Cerebellum (tissue), 4 donors: ENCODE measurements at places on chromosomes 16 and 17. TPM values are rescaled to one million over a fixed set of nuclear protein-coding genes. Genes with fewer than 3 reads are reported as not detected.

DNA sequence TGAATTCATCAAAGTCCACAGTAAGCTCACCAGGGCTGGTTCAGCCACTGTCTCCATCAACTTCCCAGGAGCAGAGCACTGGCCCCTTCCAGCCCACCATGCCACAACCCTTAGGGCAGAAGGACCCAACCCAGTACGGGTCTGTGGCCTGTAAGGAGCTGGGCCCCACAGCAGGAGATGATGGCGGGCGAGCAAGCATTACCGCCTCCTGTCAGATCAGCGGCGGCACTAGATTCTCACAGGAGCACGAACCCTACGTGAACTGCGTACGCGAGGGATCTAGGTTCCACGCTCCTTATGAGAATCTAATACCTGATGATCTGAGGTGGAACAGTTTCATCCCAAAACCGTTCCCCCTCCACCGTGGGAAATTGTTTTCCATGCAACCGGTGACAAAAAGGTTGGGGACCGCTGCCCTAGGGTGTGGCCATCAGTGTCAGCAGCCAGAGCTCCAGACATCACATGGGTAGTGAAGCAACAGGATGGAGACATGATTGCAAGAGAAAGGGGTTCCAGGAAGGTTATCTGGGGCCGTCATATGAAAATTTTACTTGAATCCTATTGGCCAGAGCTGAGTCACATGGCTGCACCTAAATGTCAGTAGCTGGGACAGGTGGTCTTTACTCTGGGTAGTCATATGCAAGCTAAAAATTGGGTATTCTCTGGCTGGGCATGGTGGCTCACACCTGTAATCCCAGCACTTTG is 12.4 kb upstream of the SLC25A19 start:
- DNase-seq, result no peak

GRCh38 chr16:64061621-64062020 is 1060.2 kb downstream of the CDH11 start:
- DNase-seq, result no peak

- no peak for DNase-seq
These were observed 20.8 kb downstream of the SRP68 start for GRCh38 chr17:76051561-76051960.

- peak; percentile 57 for DNase-seq
These were observed 28.7 kb upstream of the MILR1 start for GRCh38 chr17:64420143-64420670.

DNA sequence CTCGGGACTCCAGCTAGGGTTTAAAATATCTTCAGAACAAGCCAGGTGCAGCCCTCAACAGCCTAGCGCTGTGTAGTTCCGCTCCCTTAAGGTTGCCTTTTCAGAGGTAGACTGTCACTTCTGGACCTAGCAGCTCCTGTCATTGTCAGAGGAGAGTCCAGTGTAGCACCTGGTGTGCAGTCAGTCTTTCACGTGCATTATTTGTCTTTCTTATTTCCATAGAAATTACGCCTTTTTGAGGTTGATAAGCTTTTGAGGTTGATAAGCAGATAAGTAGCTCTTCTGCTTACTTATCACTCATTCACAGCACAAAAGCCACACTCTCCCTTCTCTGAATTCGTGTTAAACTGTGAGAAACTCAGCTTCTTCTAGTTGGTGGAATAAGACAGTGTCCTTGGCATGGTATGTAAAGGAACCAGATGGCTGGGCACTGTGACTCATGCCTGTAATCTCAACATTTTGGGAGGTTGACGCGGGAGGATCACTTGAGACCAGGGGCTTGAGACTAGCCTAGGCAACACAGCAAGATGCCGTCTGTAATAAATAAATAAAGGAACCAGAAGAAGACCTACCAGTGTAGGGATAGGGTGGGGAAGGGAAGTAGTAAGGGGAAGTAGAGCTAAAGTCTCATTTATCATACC is 10.2 kb downstream of the EEF2K start:
- DNase-seq, result no peak

GRCh38 chr16:72913551-72913950 is 134.4 kb downstream of the ZFHX3 start:
- no peak for DNase-seq

DNA sequence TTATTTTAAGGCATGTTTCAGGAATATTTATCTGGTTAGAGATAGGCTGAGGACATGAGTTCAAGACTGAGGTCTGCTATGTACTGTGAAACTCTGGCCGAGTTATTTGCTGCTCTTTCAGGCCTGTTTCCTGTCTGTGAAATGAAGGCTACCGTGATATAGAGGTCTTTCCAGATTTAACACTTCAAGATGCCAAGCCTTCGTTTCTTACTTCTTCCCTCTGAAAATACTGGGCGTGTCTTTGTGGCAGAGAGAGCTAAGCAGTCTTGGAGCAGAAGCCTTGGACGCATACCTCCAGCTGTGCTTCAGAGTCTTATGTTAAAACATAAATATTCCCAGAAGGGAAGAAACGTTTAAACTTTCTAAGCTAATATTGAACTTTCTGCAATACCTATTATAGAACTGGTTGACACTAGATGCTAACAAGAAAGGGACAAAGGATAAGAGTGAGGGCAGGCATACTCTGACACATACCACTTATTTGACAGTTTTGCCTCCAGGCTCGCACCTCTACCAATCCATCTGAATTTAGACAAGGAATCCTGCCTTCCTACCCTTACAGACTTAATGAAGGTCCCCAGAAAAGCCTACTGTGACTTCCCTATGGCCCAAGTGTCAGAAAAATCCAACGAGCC is 17.5 kb downstream of the WIPI1 start:
- no peak for DNase-seq

DNA sequence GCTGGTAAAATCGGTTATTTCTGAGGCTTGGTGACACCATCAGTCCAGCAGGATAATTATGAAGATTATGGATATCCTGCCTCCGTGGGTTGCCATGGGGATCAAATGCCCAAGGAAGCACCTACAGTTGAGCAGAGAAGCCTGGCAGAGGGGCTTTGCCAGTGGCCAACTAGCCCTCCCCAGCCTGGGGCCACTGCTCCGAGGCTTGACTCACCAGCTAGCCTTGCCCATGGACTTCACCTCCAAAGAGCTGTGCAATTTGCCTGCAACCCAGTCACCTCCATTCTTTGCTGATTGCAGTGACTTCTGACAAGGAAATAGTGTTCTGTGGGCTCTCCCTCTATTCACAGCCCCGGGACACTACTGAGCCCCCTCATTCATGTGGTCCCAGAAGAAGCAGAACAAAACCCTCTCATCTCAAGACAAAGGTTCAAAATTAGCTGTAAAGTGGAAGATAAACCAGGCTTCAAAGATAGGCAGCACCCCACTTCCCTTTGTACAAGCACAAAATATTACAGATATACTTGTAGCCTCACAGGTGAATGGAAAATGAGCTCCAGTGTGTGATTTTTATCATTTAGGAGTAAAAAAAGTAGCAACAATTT is 1.6 kb downstream of the PECAM1 start:
- DNase-seq, result no peak

DNA sequence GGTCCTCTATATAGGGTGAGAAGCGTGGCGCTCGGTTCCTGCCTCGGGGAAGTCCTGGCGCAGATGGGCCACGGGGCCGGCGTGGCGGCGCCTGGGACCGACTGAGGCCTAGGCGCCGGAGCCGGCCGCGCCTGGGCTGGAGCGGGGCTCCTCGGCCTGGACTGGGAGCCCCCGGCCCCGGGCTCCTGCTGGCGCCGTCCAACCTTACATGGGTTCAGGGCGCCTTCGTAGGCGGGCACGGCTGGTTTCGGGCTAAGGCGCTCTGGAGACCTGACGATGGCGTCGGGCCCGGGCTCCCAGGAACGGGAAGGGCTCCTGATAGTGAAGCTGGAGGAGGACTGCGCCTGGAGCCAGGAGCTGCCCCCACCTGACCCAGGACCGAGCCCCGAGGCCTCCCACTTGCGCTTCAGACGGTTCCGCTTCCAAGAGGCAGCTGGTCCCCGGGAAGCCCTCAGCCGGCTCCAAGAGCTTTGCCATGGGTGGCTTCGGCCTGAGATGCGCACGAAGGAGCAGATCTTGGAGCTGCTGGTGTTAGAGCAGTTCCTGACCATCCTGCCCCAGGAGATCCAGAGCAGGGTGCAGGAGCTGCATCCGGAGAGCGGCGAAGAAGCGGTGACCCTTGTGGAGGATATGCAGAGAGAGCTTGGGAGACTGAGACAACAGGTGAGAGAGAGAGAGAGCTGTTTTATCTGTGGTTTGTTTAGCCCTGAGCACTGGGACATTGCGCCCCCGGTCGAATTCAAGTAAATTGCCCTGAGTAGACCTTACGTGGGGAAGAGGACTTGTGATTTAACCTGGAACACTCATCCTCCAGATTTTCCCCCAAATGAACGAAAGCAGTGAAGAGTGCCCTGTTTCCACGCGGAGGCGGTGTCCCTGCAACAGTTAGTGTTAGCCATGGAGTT is 504 bp downstream of the ZNF263 start:
- no peak for DNase-seq

- no peak for DNase-seq
These were observed 28.8 kb downstream of the NLRC3 start for GRCh38 chr16:3548445-3548844.

DNA sequence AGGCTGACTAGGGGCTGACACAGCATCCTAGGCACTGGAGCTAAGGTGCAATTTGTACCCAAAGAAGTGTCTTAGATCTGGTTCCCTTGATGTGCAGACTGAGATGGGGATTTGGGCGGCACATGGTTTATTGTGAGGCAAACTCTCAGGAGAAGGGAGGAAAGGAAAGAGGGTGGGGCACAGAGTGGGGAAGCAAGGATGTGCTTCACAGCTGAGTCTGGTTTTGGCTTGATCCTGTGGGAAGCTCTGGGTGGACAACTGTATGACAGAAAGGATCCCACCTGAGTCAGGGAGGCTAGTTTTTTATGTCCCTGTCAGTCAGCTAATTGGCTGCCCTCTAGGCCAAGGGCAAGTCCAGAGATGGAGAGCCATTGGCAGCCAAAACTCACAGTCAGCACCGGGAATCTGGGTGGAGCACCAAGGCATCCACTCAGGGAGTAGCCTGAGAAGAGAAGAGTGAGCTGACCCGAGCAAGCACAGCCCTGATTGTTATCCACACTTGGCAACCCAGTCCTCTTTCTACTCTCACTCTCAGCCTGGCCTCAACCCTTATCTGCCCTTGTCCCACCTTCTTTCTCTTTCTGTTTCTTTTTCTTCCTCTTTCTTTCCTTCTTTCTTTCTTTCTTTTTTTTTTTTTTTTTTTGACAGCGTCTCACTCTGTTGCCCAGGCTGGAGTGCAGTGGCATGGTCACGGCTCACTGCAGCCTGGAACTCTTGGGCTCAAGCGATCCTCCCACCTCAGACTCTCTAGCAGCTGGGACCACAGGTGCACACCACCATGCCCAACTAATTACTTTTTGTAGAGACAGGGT is 12.0 kb downstream of the ARL4D start:
- no peak for DNase-seq

DNA sequence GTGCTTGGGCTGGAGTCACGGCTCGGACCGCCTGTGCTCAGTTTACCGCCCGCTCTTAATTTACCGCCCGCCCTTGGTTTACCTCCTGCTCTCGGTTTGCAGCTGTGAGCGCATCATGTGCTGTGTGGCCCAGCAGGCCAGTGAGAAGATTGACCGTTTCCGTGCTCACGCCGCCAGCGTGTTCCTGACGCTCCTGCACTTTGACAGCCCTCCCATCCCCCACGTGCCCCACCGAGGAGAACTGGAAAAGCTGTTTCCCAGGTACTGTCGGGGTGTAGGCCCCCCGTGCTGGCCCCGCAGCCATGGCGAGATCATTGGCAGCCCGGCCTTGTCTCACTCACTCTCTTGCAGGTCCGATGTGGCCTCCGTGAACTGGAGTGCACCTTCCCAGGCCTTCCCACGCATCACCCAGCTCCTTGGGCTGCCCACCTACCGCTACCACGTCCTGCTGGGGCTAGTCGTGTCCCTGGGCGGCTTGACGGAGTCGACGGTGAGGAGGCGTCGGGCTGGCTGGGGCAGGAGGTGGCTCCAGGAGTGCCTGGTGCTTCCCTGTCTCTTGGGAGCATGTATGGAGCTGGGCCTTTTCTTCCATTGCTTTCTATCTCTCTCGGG is 89.3 kb upstream of the ZNF750 start:
- no peak for DNase-seq

GRCh38 chr17:74404218-74404617 is 27.7 kb upstream of the GPRC5C start:
- DNase-seq, result no peak

PPP1R27 gene
- not detected for total RNA-seq
